ENCODE measurements at places on chromosomes 6 and 20.
A peak's percentile ranks its signal among the peaks of the same experiment; 100 is the strongest.

DNA sequence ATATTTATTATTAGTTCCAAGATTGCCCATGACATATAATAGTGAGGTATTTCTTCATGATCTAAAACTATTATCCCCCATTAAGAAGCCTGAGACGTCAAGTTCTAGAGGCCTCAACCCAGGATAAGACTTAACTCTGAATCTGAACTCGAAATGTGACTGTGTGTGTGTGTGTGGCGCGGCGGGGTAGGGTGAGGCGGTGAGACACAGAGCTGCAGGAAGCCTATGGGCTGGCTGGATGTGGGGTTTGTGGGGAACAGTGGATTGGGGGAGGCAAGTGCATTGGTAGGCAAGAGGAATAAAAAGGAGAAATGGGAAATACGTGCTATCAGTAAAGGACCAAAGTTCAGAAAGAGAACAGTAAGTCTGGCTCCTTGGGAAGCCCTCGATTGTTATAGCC, 66.5 kb upstream of the RNF146 start:
- no peak for DNase-seq

- DNase-seq: no peak
Observed at GRCh38 chr20:8223091-8223870, 91.2 kb downstream of the PLCB1 start.

DNA sequence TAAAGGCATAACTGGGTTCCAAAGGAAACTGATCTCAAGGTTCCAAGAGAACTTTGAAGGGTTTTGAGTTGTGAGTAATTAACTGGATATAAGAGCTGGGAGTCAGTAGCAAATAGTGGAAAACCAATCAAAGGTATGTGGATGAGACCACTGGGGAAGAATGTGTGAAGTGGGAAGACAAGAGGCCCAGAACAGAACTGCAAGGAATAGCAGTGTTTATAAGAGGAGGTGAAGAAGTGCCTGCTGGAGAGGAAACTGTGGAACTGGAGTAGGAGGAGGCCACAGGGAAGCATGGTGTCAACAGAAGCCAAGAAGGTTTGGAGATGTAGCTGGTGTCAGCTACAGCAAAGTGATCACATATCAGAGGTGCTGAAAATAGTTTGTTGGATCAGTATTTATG, 18.7 kb upstream of the HDAC2 start:
- no peak for DNase-seq

DNA sequence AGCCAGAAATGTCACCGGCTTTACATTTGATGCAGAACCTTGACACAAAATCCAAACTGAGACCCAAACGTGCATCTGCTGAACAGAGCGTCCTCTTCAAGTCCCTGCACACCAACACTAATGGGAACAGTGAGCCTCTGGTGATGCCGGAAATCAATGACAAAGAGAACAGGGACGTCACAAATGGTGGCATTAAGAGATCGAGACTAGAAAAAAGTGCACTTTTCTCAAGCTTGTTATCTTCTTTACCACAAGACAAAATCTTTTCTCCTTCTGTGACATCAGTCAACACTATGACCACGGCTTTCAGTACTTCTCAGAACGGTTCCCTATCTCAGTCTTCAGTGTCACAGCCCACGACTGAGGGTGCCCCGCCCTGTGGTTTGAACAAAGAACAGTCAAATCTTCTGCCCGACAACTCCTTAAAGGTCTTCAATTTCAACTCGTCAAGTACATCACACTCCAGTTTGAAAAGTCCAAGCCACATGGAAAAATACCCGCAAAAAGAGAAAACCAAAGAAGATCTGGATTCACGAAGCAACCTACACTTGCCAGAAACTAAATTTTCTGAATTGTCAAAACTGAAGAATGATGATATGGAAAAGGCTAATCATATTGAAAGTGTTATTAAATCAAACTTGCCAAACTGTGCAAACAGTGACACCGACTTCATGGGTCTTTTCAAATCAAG, 108.4 kb downstream of the RTN4IP1 start:
- peak; percentile 96 for DNase-seq

DNA sequence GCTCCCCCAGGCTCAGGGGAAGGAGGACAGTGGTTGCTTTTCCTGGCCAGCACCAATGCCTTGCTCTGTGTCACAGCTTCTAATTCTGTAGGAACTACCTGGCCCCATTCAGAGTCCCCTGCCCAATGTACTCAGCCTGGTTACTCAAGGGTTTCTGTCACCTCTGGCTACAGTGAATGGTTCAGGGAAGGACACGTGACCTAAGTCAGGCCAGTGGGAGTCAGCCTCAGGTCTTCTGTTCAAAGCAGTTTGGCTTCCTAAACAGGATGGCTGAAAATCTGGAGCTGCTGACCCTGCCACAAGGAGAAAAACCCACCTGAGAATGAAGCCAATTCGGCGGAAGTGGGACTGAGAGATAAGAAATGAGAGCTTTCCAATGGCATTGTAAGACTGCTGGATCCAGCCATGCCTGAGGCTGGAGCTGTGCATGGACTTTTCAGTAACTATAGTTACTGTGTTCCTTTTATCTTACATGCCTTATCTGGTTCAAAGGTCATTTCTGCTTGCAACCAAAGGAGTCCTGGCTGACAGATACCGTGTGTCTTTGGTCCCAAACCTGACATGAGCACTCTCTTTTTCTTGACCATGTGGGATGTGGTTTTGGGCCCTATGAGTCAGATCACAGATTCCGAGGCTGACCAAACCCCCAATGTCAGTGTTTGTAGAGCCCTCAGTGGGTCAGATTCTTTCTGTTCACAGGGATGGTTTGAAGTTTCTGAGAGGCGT, 104.3 kb downstream of the SULF2 start:
- no peak for DNase-seq

DNA sequence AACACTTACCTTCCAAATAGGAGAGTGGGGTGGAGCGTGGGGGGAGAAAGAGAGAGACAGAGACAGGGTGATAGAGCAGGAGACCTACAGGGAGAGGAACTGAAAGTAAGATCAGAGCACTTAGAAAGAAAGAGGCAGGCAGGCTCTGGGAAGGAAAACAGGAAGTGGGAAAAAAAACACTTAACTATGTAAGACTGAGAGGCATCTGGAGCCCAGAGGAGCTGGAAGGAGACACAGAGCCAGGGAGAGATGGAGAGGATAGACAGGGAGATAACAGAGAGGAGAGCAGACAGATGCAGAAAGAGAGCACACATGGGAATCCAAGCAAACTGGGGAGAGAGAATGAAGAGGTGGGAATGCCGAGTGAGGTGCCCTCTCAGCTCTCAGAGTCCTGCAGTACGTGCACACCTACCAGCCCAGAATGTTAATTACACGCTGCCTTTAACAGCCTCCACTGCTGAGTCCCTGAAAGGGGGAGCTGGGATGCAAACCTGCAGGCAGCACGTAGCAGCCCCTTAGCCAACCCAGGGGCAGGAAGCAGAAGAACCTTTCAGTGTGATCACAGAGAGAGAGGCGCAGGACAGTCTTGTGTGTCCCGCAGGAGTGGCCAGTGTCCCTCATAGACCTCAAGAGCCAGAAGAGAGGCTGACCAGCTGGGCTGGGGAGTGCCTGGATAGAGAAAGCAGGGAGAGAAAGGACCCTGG, 132.7 kb upstream of the LRFN2 start:
- no peak for DNase-seq

DNA sequence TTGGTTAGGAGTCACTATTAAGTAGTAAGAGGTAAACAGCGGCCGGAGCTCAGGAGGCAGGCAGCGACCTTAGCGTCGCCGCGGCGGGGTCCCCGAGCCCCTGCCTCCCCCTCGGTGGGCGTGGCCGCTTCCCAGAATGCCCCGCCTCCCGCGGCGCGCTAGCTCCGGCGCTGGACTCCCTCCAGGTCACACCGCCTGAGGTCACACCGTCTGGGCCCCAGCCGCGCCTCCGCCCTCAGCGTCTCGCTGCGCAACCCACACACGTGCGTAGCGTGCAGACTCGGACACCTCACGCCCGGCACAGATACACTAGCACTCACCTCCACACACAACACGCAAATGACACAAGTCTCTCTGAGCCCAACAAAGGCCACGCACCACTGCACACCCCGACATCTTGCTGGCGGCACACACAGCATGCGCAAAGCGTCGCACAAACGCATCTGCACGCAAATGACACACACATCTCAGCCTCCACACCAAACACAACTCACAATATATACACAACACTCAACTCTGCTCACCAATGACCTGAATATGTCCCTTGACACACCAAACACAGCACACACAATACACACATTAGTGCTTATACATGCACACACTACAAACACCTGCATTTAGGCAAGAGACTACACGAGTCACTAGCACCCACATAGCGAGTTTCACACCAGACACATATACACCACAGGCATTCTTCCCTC, 17.6 kb upstream of the CDKN1A start:
- DNase-seq: no peak

DNA sequence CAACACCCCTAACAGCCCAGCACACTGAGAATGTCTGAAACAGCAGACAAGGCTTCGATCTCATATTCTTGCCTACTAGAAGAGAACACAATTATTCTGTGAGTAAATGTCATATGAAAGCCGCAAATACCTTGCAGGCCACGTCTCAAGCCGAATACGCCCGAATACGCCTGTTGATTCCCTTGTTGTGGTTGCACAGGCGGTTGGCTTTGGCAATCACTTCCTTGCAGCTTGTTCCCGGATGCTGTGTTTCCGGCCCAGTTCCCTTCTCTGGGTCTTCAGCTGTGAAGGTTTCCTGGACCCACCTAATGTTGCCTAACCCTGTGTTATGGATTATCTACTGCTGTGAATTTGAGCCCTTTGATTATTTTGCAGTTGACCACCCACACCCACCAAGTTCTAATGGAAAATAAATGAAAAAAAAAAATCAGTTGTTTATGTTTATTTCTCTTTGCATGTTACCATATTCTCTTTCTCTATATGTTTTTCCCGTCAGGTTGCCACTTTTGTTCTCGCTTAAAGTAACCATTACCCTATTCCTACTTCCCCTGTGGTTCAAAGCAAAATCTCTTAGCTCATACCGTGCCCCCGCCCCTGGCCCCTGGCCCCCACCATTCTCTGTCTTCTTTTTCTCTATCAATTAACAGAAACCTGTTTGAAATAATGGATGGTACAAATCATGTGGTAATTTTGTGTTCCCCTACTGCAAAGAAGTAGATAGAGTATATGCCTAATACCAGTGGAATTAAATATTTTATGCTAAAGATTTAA, 172.4 kb downstream of the ADGB start:
- DNase-seq: peak; percentile 64

- DNase-seq: no peak
Observed at GRCh38 chr6:20096536-20096935, 115.7 kb downstream of the MBOAT1 start.

DNA sequence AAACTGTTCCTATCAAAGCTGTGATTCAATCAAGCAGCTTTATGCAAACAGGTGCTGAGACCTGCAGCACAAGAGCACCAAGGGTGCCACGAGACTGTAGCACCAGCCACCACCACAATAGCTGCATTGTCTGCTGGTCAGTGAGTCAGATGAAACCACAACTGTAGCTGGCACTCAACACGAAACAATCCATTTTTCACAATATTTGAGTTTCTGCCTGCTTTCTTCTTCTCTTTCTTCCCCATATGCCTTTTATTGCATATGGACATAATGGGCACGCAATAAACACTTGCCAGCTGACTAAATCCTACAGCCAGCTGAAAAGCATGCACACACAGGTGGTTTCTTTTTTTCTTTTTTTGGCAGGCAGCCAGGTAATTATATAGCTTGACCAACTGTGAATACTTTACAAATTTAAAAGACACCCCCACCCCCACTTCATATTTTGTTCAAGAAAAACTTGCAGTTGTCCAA, 16.6 kb downstream of the SLC2A12 start:
- peak; percentile 26 for DNase-seq

GRCh38 chr6:166877349-166877748, 79.0 kb downstream of the RNASET2 start:
- no peak for DNase-seq

- DNase-seq: no peak
Observed at GRCh38 chr20:48984575-48985219, 61.4 kb upstream of the CSE1L start.

DNA sequence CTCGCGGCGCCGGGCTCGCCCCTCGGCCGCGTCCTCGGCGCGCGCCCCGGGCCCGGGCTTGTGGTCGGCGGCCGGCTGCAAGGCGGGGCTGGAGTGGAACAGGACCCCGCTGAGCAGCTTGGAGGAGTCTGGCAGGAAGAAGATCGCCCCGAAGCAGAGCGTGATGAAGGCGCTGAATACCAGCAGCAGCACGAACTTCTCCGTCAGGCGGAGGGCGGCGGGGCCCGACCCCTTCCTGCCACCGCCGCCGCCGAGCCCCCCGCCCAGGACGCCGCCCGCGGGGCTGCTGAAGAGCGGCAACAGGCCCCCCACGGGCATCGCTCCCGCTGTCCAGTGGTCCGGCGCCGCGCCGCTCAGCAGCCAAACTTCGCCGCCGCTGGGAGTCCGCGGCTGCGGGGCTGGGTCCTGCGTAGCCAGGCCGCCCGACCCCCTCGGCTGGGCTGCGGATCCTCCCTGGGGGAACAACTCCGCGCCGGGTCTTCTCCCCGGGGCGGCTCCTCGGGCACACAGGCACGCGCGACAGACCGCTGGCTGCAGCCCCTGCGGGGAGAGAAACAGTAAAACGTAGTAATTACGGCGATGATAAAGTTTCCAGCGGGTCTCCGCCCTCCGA, 707 bp downstream of the MAN1A1 start:
- DNase-seq: peak; percentile 36

DNA sequence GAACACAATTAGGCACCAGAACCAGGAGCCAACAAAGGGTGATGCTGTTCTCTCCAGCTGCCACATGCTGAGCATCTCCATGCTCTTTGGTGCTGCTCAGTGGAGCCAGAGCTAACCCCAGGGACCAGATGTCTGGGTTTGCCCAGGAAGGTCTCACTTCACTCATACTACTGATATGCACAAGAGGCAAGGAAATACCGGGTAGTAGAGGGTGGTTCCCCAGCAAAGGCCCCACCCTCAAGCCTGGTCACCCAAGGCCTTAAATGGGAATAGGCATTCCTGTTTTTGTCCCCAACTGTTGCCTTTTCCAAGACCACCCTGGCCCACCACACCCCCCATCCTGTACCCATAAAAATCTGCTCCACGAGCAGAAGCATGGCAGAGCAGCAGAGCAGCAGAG, 204.5 kb upstream of the TAB2 start:
- peak; percentile 48 for DNase-seq

DNA sequence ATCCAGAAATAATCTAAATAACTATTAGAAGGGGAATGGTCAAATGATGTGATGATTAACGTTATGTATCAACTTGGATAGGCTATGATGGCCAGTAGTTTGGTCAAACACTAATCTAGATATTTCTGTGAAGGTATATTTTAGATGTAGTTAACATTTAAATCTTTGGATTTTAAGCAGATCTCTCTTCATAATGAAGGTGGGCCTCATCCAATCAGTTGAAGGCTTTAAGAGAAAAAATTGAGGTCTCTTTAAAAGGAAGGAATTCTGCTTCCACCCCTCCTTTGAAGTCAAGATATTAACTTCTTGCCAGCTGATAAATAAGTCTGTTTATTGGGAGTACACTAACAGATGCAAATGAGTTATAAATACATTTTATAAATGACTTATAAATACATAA, 760.0 kb upstream of the SLC35B3 start:
- no peak for DNase-seq

- DNase-seq: no peak
Observed at GRCh38 chr20:38302786-38303185, 1.2 kb upstream of the BPI start.
